H4 (cell line): ENCODE measurements at places on chromosomes 5 and 9. TPM values are rescaled to one million over a fixed set of nuclear protein-coding genes. Genes with fewer than 3 reads are reported as not detected.

ALDH1A1 gene
- 4.4 and 7.6 TPM in 2 replicates for total RNA-seq

IL4 gene
- not detected in 2 replicates for total RNA-seq

CCDC69 gene
- 4.9 and 7.2 TPM in 2 replicates for total RNA-seq

LVRN gene
- total RNA-seq: not detected in 2 replicates

RLN1 gene
- not detected in 2 replicates for total RNA-seq

DBN1 gene
- total RNA-seq: 140 and 153 TPM in 2 replicates

ADGRV1 gene
- total RNA-seq: 13.0 and 14.2 TPM in 2 replicates

GFRA3 gene
- total RNA-seq: not detected in 2 replicates

HDHD3 gene
- 13.8 and 14.5 TPM in 2 replicates for total RNA-seq

C9orf85 gene
- total RNA-seq: 10.8 and 16.6 TPM in 2 replicates

ENTPD2 gene
- total RNA-seq: not detected in 2 replicates

CCDC183 gene
- total RNA-seq: 0.47 TPM in 1 of 2 replicates, not detected in the other

ADRA1B gene
- total RNA-seq: not detected in 2 replicates

OR2V2 gene
- total RNA-seq: not detected in 2 replicates

TAS2R1 gene
- total RNA-seq: not detected in 2 replicates

INSL4 gene
- not detected in 2 replicates for total RNA-seq

LHFPL2 gene
- 22.2 and 24.6 TPM in 2 replicates for total RNA-seq

FAM174A gene
- total RNA-seq: 22.8 and 25.0 TPM in 2 replicates

TLE1 gene
- total RNA-seq: 6.2 and 8.7 TPM in 2 replicates

CDK5RAP2 gene
- 18.6 and 24.2 TPM in 2 replicates for total RNA-seq

CRHBP gene
- total RNA-seq: not detected in 2 replicates

MACIR gene
- 16.6 and 21.1 TPM in 2 replicates for total RNA-seq

TTF1 gene
- total RNA-seq: 13.9 and 24.6 TPM in 2 replicates

OR1J2 gene
- not detected in 2 replicates for total RNA-seq

PGM5 gene
- 0.50 and 3.0 TPM in 2 replicates for total RNA-seq

SFXN1 gene
- 304 and 322 TPM in 2 replicates for total RNA-seq

PIK3R1 gene
- total RNA-seq: 15.7 and 17.2 TPM in 2 replicates

GABRG2 gene
- 1.8 and 3.9 TPM in 2 replicates for total RNA-seq

BRD3OS gene
- 23.1 and 26.4 TPM in 2 replicates for total RNA-seq

NXNL2 gene
- total RNA-seq: not detected in 2 replicates

GPR151 gene
- total RNA-seq: not detected in 2 replicates

C9orf153 gene
- not detected in 2 replicates for total RNA-seq

MARCHF3 gene
- 0.21 and 1.0 TPM in 2 replicates for total RNA-seq

SPINK6 gene
- not detected in 2 replicates for total RNA-seq

SHOC1 gene
- 0.94 and 1.5 TPM in 2 replicates for total RNA-seq

ZNG1C gene
- 25.6 and 32.4 TPM in 2 replicates for total RNA-seq

CARD9 gene
- 0.17 and 0.18 TPM in 2 replicates for total RNA-seq

EGR1 gene
- total RNA-seq: 5.5 and 9.3 TPM in 2 replicates
